ENCODE measurements at places on chromosomes 7 and 10.

- no peak for DNase-seq
Measured at GRCh38 chr7:135795846-135796570, 47.4 kb upstream of the FAM180A start.

DNA sequence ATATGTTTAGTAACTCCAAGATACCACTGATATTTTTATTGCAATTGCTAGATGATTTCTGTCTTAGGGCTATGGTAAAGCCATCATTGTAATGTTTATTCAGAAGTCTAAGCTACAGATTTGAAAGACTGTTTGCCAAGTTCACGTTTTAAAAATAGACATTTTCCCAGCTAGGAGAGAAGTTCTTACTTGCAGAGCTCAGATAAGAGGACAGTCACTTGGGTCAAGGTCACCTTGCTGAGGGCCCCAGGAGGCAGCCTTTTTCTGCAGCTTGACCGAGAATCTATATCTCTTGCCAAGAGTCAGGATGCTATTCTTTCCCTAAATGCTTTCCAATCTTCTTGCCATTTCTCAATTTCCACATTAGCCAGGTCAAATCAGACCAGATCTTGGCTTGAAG lies 1011.2 kb downstream of the KCNMA1 start:
- no peak for DNase-seq

GRCh38 chr10:49457686-49458085 lies 61.8 kb upstream of the DRGX start:
- DNase-seq, result no peak

- DNase-seq, result no peak
Measured at GRCh38 chr10:1376384-1376945, 320.3 kb downstream of the WDR37 start.

- DNase-seq, result no peak
Measured at GRCh38 chr10:126143117-126143516, 245.2 kb downstream of the ADAM12 start.

DNA sequence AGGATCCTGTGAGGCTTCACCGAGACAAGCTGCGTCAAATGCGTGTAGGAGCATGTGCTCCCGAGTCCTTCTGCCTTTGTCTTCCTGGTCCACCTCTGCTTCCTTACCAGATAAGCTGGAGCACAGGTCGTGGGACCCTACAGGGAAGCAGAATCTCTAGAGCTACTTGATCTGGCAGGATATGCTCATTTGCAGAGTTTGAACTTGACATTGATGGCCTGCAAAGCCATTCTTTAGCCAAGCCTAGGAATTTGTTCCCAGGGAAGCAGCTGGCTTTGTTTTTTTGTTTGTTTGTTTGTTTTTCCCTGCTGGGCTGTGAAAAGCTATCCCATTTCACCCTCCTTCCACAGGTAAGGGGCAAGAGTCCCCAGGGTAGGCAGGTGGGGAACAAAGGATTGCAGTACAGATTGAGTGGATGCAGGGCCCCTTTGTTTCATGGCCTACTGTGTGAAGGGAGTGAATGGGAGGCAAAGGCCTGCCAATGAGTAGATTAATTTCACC lies 200.0 kb upstream of the BMPER start:
- peak; percentile 95 for DNase-seq

DNA sequence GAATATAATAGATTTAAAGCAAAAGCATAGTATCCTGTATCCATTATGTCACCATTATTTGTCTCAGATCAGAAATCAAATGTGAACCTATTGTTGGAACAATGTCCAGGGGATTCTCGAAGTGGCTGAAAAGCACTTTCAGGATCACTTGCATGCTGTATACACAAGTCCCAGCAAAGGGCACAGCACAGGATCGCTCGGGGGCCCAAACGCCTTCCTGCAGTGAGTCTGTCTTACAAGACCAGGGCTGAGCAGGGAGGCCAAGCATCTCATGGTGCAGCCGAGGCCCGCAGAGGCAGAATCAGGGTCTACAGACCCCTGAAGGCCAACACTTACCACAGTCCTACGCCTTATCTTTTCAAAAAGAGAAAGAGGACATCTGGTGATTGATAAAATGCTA lies 92.3 kb downstream of the TNS3 start:
- no peak for DNase-seq

DNA sequence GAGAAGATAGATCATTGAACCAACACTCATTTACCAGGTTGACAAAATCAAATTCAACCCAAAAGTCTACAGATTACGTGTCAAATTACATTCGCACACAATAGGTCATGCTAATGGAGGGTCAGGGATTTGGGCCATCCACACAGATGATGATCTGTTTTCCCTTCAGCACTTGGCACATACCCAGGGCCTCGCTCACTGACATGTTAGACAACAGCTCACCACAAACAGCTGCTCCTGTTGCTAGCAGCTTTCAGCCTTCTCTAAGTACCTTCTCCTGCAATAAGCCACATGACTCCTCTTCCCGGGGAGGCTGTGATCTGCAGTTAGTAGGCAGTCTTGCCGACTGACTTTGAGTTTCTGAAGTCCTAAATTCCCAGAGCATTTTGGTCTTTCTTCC lies 18.4 kb downstream of the NKX2-3 start:
- DNase-seq, result no peak

GRCh38 chr10:110560012-110560411 lies 7.5 kb upstream of the SMC3 start:
- DNase-seq, result no peak

- DNase-seq, result no peak
Measured at GRCh38 chr7:26346611-26347203, 55.0 kb downstream of the SNX10 start.

DNA sequence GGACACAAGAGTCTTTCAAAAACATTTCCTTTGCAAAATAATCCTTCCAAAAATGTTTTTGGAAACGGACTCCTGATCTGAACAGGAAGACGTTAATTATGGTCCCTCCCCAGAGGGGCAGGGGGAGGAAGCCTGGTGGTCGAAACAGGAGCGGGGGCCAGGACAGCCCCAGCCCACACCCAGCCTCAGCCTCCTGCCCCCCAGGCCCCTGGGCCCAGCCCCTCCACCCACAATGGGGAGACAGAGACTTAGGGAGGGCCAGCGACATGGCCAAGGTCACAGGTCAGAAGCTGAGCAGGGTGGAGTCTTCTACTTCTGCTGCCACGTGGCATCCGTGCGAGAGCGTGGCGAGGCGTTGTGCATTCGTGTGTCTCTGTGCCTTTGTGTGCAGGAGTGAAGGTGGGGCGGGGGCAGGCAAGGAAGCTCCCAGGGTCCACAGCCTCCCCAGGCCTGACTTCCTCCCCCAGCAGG lies 14.0 kb upstream of the GRIFIN start:
- DNase-seq, result no peak

- no peak for DNase-seq
Measured at GRCh38 chr10:128969551-128969950, 497.5 kb upstream of the MGMT start.

DNA sequence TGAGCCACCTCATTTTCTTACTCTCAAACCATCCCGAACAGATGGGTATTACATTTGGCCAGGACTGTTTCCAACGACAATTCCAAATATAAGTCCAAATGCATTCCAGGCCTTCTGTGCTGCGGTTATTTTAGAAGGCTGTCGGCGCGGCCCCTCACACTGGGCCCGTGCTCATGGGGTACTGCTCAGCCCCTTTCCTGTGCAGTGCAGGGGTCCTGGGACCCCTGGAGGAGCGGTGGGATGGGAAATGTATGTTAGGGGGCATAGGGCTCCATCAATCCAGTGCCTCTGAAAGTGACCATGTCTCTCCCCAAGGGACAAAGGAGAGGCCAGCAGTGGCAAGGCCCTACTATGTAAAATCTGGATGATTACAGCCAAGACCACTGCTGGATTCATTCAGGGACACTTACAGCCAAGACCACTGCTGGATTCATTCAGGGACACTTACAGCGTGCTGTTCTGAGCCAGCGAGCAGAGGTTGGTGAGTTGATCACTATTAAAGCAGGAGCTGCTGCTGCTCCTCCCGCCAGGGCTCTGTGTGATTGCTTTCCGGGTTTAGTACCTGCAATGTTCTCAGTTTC lies 66.3 kb downstream of the CHST15 start:
- no peak for DNase-seq

GRCh38 chr7:100013328-100013676 lies 2.1 kb upstream of the ZKSCAN1 start:
- no peak for DNase-seq

GRCh38 chr10:72904806-72905205 lies 11.3 kb downstream of the OIT3 start:
- DNase-seq, result no peak

DNA sequence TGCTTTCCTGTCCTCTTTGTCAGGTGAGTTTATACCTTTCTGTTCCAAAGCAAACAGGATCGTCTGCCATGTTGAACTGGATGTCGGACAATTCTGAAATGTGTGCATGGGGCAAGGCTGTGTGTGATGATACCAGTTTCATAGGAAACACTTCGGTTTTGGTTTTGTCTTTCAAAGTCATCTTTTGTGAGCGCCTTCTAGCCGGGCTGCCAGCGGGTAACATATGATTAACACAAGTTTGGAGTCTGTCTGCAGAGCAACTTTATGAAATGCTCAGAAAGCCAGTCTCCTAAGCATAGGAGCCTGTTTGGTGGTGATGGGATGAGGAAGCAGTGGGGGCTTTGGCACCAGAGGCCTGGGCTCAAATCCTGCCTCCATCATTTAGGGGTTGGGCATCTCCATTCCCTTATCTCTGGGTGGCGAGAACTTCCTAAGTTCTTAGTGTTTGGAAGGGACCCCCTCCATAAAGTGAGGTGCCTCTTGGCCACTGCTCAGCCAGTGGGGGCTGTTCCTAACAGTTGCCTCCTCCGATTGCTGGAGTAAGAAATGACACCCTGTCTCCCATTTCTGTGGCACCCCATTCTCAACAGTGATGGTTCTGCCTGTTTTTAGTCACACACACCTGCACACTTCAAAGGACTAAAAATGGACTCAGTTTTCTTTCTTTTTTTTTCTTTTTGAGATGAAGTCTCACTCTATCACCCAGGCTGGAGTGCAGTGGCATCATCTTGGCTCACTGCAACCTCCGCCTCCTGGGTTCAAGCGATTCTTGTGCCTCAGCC lies 36.8 kb downstream of the CUX1 start:
- DNase-seq, result no peak

- DNase-seq, result no peak
Measured at GRCh38 chr7:149257146-149257545, 4.8 kb upstream of the ZNF783 start.

GRCh38 chr10:1379601-1380000 lies 323.4 kb downstream of the WDR37 start:
- peak; percentile 76 for DNase-seq

DNA sequence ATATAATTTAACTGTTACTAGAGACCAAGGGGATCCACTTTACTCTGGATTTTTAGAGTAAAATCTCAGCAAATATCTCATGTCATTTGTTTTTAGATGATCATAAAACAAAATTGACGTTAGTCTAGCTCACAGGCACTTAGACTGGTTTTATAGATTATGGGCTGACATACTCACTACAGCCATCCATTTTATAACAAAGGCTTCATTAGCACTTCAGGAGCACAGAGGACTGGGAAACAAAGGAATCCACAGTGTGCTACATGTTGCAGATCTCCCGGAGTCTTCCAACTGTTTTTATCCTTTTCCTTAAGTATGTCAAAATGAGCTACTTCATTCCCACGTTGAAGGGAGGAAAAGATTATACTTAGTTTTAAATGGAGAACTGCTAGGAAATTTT lies 15.9 kb upstream of the SCRN1 start:
- DNase-seq, result no peak

DNA sequence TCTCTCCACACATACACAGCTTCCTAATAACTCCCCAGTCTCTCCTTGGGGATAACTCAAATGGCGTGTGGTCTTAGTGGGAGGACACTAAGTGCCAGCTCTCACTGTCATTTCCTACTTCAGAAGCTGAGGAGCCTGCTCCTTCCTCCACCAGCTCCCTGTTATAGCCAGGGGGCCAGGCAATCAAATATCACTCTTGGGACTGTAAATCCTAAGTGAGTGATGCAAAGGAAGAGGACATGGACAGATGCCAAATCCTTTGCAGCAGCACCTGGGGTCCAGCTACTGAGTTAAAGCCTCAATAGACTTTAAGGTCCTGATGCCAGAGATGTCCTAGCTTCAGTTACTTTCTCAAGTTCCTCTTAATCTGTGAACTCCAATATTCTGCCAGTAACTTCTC lies 34.1 kb downstream of the SEM1 start:
- DNase-seq, result no peak

DNA sequence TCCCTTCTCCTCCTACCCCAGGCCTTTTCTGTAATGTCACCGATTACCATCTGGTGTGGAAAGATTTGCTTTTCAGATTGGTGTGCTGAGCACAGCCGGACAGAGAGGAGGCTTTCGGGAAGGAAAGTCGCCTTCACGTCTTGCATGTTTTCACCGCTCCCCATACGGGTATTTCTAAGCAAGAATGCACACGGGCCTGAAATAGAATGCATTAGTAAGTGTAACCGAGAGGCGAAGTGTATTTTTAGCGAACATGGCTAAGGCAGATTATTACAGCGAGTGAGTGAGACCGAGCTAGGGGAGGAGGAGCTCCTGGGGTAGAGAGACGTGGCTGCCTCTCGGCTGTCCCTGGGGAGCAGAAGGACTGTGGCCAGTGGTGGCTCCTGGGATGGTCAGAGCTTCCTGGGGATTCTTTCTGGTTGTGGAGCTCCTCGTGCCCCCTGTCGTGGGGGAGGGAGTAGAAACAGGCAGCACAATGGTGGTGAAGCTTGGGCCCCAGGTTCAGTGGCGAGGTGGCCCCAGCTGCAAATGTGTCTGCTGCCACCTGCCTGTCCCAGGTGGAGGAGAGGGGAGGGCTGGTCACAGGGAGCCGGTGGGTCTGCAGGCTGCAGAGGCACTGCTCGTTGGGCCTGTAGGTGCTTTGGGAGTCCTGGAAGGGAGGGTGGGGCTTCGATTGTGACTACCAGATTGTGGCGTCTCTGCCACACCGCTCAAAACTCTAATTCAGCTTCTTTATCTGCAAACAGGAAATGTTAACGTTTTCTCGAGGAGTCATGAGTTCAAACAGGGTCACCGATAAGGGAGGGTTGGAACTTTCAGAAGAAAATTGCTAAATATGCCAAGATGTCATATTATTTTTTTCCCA lies 135.8 kb downstream of the CAMK1D start:
- DNase-seq, result peak; percentile 41

DNA sequence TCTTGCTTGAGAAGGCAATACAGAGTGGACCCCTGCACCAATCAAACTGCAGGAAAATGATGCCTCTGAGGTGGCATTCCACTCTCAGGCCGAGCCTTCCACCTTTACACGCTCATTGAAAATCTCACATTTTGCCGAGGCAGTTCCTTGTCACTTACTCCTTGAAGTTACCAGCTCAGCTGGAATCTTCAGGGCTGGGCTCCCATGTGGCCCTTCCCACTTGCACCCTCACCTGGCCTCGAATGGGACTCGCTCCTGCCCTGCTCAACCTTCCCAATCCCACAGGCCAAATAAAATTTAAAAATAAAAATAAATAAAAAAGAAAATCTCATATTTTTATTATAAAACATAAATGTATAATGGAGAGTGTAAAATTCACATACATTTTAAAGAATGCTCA lies 790.7 kb upstream of the COBL start:
- DNase-seq, result peak; percentile 32

All from GM23338 (cell line).